ENCODE measurements at places on chromosomes 3 and 15.

DNA sequence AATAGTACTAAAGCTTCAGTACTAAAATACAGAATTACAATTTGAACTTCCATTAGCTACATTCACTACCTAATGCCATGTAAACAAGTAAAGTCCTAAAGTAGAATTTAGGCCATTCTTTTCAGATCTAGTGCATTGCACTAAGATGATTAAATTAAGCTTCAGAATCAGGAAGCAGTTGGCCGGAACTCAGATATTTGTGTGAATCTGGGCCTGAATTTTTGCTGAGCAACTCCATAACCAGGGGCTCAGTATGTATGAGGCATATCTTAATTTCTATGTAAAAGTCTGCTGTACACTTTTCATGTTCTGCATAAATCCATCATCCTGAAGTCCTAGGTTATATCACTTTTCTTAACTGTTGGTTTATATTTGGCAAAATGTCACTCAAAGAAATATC, 246.4 kb downstream of the RBMS3 start:
- DNase-seq, result no peak

DNA sequence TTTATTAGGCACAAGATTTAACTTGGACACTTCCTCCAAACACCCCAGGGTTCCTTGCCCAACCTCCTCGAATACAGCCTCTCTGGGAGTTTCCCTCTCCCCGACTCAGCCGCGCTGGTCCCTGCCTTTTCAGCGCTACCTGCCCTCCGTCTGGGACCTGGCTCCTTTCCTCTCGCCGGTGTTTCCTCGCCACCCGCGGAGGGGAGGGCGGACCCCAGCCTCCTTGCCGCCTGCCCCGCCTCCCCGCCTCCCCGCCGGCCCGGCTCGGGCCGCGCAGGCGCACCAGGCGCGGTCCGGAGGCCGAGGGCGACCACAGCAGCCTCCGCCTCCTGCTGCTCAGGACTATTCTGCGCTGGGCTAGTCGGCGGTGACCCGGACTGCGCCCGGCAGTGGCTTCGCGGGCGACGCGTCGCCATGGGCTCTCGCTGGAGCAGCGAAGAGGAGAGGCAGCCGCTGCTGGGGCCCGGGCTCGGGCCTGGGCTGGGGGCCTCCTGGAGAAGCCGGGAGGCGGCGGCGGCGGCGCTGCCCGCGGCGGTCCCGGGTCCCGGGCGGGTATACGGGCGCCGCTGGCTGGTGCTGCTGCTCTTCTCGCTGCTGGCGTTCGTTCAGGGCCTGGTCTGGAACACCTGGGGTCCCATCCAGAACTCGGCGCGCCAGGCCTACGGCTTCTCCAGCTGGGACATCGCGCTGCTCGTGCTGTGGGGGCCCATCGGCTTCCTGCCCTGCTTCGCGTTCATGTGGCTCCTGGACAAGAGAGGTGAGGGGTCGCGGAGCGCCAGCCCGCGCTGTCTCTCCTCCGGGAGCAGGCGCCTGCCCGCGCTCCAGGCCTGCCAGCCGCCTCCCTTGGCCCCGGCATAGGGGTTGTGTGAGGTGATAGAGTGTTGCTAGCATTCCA, at the start of gene SLC49A4:
Gene SLC49A4, plus strand, starts transcription at position 291 of the 895 bp plus-strand sequence. Its CDS starts 124 bp downstream, at position 415.
- DNase-seq, result peak; percentile 67

DNA sequence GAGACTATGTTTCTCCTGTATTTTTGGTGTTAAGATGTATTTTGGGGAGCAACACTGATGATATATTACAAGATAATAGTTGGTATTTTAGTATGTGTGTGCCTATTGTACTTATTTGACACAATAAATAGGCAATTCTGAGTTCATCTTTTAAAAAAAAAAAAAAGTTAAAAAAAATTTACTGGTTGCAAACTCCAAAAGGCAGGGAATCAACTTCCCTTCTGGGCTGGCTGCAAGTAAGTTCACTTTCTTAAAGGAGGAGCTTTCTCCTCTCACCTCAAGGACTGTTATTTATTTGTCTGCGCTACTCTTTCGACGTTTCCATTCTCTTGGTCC, 335 bp upstream of the VPS8 start:
- DNase-seq, result no peak

- no peak for DNase-seq
Measured at GRCh38 chr3:162192340-162193029, 695.9 kb downstream of the OTOL1 start.

DNA sequence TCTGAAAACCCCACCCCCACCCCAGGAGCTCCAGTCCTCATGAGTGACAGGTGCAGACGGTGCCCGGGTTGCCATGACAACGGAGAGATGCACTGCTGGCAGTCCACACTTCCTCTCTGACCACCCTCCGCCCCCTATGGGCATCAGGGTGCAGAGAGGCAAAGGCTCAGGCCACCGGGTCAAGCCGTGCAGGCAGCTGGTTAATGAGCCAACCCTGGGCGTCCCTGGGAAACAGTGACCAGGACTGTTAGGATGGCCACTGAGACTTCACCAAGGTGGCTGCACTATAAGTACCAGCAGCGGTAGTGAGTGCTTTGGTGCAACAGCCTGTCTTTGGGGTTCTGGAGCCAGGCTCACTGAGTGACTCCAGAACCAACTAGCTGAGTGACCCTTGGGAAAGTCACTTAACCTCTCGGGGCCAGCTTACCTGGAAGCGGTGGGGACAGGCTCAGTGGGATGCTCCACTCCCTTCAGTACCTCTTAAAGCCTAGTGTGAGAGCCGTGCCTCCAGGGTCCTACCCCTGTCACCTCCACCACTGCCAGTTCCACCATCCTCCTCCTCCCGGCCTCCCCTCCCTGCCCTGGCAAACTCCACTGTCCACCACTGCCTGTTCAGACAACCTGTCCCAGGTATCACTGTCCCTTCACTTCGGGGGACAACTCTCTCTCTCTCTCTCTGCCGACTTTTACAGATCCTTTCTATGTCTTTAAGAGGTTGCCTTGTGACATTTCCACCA, 121.0 kb upstream of the PRR20G start:
- no peak for DNase-seq

All from activated CD4-positive, alpha-beta memory T cell treated with anti-CD3 and anti-CD28 coated beads, Interleukin-2, amount 10 ng/mL, durations not matched to agents 7 days and 5 days (primary cell).